ENCODE measurements at places on chromosomes 16 and 17.

DNA sequence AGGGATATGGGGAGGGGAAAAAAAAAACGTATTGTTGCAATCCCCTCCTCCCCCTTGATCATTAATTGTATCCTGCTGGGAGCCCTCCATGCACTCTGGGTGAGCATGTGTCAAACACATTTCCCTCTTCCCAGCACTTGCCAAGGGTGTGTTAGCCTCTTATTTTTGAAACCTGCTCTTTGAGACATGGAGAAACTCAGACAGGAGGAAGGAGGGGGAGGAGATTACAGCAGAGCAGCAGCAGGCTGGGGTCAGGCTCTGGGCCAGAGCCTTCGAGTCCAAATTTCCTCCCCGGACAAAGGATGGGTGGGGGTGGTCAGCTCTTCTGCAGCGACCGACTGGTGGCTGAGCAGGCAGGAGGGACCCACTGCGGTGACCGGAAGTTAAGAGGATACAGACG lies 64.7 kb downstream of the SOX9 start:
- DNase-seq = no peak

- no peak for DNase-seq
Observed at GRCh38 chr17:71402007-71402406, 718.8 kb upstream of the SOX9 start.

GRCh38 chr17:33868899-33869298 lies 386.2 kb upstream of the CCL2 start:
- no peak for DNase-seq

- DNase-seq = peak; percentile 22
Observed at GRCh38 chr17:66508896-66509844, 206.8 kb downstream of the PRKCA start.

GRCh38 chr17:66966704-66967418 lies 2.4 kb downstream of the CACNG4 start:
- DNase-seq = no peak

Data from stimulated activated CD8-positive, alpha-beta memory T cell treated with anti-CD3 and anti-CD28 coated beads, Interleukin-15, amount 100 ng/mL, for 4 hours (primary cell).